Urothelium cell line (cell line): ENCODE measurements at places on chromosomes 4 and X.

DNA sequence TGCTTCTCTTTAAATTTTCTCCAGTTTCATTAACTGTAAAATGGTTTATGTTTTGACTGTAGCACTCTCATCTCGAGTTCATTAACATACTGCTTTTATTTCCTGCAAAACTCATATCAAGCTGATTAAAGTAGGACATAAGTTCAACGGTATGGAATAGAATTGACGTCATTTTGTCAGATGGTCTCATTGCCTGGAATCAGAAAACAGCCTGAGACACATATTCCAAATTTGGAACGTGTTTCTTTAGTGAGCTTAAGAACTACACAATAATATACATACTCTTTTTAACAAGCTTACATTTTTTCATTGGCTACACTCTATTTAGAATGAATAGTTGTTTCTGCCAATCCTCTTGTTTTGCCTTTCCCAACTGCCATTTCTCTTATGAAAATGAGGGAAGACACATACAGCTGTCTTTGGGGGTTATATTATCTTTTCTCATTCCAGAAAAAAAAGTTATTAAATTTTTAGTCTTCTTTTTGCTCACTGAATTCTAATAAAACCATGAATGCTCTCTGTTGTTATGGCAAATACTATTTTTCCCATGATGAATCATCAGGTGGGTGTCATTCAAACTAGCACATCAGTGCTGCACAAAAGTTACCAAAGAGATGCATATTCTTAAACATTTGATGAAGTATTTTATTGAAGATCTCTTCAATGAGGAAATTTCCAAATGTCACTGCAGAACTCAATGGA lies 162.8 kb downstream of the GABRB1 start:
- no peak for DNase-seq

- peak; percentile 6 for DNase-seq
These were observed 47.7 kb upstream of the SYTL5 start for GRCh38 chrX:37958525-37959211.

- no peak for DNase-seq
These were observed 75.8 kb upstream of the PCDH18 start for GRCh38 chr4:137608085-137608484.

DNA sequence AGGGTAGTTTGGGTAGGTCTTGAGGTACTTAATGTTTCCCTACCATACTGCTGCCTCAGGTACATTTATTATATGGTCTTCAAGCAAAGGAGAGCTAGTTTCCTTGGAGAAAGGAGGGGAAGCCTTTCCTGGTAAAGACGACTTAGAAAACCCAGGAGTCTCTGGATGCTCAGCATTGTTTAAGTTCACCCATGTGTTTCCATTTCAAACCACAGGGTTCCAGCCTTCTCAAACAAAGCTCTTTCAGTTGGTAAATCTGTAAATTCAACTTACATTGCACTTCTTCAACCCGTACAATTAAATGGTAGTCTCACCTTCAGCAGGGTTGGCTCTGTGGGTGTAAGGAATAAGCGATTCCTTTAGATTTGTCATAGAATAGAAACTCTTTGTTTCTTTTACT lies 111.9 kb upstream of the UNC5C start:
- no peak for DNase-seq

DNA sequence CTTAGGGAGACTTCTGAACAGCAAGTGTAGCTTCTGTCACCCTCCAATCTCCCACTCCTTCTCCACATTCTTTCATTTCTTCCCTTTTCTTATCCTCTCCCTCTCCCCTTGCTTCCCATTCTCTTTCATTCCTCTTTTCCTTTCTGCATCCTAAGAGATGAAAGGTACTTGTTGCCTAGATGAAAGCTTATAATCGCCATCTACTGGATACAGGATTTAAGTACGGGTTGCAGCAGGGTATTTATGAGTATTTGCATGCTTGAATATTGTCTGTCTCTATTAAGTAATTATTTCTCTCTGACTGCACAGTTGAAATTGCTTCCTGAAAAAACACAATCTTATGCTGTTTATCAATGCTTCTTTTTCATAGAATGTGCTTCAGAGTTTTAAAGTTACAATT lies 174.0 kb upstream of the TENT5D start:
- DNase-seq = peak; percentile 2

- DNase-seq = peak; percentile 12
These were observed 1624.7 kb downstream of the ARAP2 start for GRCh38 chr4:34619531-34620162.

DNA sequence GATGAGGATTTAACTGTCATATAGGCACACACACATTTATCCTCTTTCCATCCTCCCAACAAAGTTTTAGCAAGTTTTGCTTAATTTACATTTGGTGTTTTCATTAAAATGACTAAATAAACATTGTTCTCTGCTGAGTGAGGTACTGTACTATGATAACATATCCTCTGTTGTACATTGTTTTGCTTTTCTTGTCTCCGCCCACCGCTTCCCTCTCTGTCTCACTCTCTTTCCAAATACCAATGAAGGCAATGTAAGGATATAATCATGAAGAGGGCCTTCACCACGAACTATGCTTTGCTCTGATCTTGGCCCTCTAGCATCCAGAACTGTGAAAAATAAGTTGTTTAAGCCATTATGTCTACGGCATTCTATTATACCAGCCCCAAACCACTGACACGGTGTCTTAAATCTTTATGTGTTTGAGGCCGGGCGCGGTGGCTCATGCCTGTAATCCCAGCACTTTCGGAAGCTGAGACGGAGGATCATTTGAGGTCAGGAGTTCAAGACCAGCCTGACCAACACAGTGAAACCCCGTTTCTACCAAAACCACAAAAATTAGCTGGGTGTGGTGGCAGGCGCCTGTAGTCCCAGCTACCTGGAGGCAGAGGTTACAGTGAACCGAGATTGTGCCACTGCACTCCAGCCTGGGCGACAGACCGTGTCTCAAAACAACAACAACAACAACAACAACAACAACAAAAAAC lies 65.3 kb downstream of the HPRT1 start:
- no peak for DNase-seq

DNA sequence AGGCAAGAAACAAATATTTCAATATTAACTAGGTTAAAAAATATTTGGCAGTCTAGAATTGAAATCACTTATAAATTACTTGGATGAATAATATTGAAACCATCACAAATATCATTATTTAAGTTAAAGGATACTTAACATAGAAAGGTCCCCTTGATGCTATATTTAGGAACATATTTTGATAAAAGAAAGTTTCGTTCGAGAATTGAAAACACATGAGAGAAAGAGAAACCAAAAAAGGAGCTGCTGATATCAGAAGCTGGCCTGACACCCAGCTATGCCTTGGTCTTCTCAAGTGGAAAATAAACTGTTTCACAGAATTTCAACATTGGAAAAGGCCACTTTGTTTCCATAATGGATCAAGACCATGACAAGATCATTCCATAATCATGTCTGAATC lies 762.4 kb downstream of the DMD start:
- DNase-seq = no peak

DNA sequence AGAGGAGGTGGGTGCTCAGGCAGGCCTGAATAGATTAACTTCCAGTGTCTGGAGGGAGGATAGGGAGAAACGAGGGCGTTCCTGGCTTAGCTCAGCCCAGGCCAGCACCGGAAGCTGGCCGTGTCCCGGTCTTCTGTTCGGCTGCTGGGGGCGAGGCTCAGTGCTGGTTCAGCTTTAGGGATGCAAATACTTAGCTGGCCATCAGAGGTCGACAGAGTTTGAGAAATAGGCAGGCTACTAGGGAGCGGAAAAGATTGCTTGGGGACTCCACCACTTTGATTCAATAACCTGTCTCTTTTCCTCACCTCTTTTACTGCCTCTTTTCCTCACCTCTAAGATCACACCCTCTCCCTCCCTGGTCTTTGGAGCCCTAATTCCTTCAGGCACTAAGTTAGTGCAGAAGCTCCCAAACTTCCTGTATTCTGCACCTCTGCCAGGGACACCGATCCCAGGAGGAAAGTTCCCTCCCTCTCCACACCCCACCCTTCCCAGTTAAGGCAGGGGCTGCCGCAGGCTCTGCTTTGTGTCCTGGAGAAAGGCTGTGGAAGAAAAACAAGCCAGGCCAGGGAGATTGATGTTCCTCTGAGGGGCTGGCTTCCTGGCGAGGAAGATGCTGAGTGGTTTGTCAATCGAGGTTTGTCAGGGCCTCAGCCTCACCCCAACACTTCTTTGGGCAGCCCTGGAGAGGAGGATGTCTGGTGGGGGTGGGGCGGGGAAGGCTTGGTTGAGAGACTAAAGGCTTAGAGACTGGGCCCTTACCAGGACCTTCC lies 6.0 kb upstream of the EFNB1 start:
- DNase-seq = peak; percentile 74

- DNase-seq = no peak
These were observed 73.6 kb downstream of the EGF start for GRCh38 chr4:109985993-109986974.

DNA sequence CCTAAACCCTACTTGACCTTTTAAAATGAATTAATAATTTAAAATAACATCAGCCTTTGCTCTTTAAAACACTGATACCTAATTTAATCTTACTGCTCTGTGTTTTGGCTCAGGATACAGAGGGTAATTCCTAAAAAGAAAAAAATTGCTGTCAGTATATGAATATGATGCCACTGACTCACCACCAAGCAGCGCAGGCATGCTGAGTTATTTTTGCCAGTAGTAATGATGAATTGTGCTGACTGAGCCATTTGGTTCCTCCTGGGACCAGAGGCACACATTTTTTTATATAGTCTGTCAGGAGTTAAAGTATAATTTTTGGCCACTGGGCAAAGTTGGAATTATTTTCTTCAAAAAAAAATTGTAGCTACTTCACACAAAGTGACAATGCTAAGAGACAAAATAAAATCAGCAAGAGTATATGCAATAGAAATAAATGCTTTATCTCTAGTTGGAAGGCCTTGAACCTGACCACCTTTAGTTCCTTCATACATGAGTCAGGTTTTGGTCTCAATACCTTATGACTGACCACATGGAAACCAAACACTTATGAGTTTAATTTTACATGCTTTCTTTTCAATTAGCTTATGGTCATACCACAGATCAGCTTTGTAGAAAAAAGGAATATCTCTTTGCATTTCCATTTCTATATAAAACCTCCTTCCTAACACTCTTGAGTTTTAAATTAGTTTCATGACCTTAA lies 115.1 kb downstream of the PPP3CA start:
- DNase-seq = peak; percentile 52

DNA sequence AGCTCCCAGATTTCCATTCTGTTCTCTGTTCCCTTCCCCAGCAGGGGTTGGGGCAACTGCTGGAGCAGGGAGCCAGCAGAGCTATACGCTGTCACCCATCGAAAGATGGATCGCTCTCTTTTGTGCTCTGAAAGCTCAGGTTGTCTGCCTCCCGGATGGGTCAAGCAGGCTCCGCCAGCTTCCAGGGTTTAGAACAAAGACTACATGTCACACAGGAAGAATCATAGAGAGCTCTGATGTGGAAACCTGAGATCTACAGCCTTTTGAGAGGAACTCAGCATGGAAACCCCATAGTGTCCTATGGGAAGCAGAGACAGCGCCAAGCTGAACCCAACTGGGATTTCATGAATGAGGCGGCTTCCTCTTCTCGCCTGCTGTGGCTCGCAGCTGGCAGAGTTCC lies 205.4 kb downstream of the HS3ST1 start:
- no peak for DNase-seq

DNA sequence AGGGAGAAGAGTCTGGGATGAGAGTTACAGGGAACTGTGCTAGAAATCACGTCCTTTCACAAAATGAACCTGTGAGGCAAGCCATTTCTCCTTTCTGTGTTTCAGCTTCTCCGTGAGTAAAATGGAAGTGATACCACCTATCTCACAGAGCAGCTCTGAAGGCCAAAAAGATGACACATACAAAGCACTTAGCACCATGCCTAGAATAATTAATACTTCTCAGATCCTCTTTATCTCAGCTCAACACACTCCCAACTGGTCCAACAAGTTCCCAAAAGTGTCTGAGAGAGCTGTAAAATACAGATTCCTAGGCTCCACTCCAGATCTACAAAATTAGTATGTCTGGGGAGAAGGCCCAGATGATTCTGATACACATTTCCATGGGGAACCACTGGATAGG lies 38.3 kb downstream of the LHFPL1 start:
- DNase-seq = no peak

- DNase-seq = no peak
These were observed 37.4 kb upstream of the SLC10A4 start for GRCh38 chr4:48445704-48446103.

GRCh38 chr4:117560329-117560728 lies 474.0 kb upstream of the NDST3 start:
- DNase-seq = peak; percentile 2

DNA sequence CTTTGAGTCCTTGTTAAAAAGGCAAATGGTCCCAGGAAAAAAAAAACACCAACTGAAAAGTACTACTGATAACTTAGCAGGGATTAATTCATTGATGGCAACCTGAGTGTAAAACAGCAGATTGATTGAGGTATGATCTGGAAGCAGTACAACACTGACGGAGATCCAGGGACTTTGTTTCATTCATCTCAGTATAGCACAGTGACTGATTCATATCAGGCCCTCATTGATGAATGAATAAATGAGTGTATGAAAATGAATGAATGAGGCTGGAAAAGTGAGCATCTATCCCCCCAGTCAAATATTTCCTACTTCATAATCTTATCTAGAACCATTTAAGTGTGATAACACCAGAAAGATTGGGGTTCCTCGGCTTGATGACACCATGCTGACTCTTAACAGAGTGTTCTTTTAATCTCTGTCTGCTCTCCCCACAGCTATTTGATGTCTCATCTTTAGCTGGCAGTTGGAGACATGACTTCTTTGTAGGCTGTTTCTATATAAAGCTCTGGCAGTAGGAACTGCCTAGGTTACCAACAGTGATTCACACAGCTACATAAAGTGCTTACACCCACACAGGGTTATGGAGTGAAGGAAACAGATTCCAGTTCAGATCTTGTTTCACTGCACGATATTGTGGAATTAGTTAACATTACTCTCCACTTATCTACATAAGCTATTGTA lies 18.6 kb upstream of the RNF128 start:
- DNase-seq = peak; percentile 16

DNA sequence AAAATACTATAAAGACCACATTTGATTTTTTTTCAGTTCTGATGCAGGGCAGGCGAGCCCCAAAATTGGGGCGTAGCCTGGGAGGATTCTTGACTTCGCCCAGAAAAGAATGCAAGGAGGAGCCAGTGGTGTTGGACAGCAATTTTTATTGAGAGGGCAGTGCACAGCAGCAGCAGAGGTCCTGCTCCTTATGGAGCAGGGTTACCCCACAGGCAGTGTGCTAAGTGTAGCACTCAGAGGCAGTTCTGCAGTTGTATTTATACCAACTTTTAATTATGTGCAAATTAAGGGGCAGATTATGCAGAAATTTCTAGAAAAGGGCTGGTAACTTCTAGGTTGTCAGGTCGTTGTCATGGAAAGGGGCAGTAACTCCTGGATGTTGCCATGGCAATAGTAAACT lies 69.9 kb downstream of the GASK1B start:
- no peak for DNase-seq

GRCh38 chr4:26455571-26455970 lies 34.7 kb downstream of the CCKAR start:
- DNase-seq = no peak
